Vein endothelial cell (primary cell): ENCODE measurements at places on chromosomes 1 and 21. TPM values are rescaled to one million over a fixed set of nuclear protein-coding genes. Genes with fewer than 3 reads are reported as not detected.

Gene SAMSN1
- total RNA-seq = 2.0 and 4.9 TPM in 2 replicates

Gene CHIA
- not detected in 2 replicates for total RNA-seq

Gene DHRS3
- total RNA-seq = 65.2 and 126 TPM in 2 replicates

Gene ILF2
- total RNA-seq = 258 and 299 TPM in 2 replicates
